COR-L47 (cell line): ENCODE measurements at places on chromosomes 4 and X.

DNA sequence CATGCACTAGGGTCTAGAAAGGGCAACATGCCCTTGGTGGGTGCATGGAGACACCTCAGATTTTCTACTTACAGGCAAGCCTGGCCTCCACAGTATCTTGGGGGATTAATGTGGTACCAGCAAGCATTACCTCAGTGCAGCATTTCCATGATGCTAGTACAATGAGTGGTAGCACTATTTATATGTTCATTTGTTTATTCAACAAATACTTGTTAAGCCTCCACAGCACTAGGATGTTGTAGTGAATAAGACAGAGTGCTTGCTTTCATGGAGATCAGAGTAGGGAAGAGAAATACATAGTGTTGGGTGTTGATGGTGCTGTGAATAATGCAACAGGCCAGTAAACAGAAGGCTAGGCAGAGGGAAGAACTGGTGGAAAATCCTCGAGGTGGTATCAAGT is 133.4 kb downstream of the KLHL8 start:
- DNase-seq: no peak

- no peak for DNase-seq
Observed at GRCh38 chr4:55311792-55312488, 34.1 kb upstream of the SRD5A3 start.

DNA sequence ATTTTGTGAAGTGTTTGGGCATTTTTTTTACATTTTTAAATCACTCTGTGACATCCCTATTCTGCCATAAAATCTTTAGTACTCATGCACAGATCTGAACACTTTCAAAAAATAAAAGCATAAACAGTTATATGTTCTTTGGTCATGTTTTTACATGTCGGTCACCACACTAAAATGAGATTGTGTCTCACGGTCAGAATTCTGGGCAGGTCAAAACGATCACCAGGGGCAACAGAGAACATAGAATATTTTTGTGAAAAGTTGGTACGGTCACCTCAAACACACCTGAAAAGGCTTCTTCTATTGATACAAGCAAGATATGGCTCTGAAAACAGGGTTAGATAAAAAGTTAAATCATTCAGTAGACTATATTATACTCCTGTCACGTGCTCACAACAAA is 189.1 kb downstream of the PDGFC start:
- no peak for DNase-seq

DNA sequence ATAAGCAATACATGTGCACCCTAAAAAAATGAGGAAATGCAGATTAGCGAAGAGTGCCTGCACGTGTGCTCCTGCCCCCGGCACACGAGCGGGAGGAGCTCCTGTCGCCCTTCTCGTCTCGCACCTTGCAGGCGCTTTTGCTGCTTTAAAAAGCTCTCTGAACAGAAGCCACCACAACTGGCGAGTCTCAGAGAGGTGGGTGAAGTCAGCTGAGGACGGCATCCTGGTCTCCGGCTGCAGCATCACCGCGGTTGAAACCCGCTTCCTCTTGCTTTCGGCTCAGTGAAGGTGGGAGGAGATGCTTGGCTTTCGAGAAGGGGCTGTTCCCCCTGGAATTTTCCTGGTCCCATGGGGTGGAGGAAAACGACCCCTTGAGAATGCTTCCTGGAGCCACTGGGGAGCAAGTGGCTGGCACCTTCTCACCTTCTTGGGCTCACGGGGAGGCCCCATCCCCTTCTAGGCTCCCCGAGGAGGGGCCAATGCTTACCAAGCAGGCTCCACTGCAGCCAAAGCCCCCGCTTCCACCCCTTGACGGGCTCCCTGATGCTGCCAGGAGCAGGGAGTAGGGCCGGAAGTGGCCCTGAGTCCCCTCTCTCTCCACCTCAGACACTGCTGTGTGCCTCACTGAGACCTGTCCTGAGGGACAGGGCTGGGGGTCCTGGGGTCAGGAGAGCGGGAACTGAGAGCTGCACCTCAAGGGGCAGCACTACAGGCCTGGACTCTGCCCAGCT is 29.2 kb upstream of the MXD4 start:
- no peak for DNase-seq
